ENCODE measurements at places on chromosomes 1 and 21.

DNA sequence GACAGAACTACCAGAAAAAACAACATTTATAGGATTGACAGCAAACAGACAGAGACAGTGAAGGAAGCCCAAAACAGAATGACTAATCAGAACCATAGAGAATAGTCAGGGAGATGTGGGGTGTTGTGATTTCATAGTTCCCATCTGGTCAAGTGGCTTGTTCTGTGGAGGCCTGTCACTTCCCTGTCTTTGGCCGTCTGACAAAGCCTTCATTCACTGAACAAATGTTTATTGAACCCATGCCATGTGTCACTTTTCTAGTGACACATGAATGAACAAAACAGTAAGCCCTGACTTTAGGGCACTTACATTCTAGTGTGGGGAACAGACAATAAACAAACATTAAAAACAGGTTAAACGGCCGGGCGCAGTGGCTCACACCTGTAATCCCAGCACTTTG, 3.2 kb upstream of the SRRM1 start:
- no peak for DNase-seq

DNA sequence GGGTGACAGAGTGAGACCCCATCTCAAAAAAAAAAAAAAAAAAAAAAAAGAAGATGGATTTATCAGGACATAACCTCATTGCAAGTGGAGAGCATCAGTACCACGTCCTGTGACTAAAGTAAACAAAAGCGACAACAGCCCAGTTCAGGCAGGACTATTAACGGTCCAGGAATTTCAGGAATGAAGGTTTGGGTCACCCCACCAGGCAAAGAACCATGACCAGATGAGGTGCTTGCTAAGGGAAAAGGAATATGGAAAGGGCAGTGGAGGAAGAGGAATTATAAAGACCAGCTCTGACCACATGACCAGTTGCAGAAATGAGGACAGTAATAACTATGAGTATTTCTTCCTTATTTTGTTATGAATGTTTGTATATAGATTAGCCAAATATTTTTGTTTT, 35.4 kb upstream of the EIF4G3 start:
- no peak for DNase-seq

- DNase-seq = no peak
Measured at GRCh38 chr1:14217384-14217783, 381.1 kb upstream of the KAZN start.

- no peak for DNase-seq
Measured at GRCh38 chr1:208008534-208008933, 97.6 kb upstream of the CD34 start.

- DNase-seq = no peak
Measured at GRCh38 chr1:162562470-162562828, 927 bp downstream of the UAP1 start.

Measured in activated CD4-positive, alpha-beta T cell treated with anti-CD3 and anti-CD28 coated beads, Interleukin-2, amount 50 U/mL, for 1 hour (primary cell).